ENCODE measurements at places on chromosomes 13 and 19.

DNA sequence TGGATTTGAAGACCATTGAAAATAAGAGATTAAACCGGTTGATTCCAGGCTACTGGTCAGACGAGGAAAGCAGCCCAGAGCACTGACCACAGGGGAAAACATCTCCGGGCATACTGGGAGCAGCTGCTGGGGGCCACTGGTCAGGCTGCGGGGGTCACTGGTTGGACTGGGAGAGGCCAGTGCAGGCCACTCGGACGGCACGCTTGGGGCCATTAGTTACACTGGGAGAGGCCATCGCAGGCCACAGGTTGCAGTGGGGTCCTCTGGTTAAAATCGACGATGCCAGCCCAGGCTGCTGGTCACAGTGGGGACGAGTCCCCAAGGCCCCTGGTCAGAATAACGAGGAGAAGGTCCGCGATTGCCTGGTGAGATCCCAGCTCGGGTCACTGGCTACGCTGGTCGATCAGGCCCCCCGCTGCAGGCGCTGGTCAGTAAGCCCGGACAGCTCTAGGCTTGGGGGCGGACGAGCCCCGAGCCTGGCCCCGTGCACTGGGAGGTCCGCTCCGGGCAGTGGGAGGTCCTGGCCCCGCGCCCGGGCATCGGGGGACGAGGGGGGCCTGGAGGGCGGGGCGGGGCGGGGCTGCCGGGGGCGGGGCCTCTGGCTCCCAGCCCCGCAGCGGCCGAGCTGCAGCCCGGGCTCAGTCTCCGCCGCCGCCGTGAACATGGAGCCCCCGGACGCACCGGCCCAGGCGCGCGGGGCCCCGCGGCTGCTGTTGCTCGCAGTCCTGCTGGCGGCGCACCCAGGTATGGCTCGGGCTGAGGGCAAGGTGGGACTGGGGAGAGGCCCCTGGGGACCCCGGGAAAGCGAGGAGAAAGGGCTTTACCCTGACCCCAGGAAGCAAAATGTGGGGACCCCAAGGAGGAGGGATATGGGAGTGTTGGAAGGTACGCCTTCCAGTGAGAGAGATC, at the start of gene BCAM:
Gene BCAM (plus strand): TSS at position 641 of the 909 bp plus-strand sequence. CDS start 22 bp downstream, at position 663.
- peak; percentile 27 for DNase-seq

DNA sequence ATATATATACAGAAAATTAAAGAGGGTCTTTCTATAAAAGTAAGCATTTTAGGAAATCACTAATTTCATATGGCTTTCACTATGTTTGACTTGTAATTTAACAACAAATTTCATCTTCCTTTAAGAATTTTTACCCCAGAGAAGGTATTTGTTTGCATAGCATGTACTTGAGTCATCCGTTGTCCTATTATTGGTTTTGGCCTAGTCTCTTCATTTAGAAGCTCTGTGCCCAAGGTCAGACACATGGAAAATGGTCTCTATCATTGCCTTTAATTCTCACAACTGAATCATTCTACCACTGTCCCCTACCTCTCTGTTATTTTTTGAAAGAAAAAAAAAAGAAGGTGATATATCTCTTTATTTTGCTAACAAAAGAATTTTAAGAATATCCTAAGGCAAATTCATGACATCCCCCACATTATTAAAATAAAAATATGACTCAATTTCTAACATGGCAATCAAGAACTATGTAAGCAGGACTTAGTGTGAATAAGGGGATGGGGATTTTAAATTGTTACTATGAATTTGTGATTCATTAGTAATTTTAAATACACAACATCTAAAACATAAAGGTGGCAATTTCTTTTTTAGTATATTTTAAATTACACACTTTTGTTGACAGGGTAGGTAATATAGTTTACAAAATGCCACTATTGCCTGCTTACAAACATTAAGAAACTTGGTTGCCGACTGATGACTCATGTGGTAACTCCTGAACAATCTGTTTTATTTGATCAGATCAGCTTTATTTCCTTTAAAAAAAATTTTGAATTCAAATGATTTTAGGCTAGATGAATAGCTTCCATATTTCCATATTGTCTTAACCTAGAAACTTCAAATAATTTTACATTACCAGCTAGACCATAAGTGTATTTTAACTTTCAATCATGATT, 13.9 kb downstream of the SLITRK5 start:
- no peak for DNase-seq

- no peak for DNase-seq
Measured at GRCh38 chr19:47512948-47513319, 1.9 kb downstream of the NAPA start.

GRCh38 chr19:35870798-35871197, 2.4 kb downstream of the APLP1 start:
- no peak for DNase-seq

DNA sequence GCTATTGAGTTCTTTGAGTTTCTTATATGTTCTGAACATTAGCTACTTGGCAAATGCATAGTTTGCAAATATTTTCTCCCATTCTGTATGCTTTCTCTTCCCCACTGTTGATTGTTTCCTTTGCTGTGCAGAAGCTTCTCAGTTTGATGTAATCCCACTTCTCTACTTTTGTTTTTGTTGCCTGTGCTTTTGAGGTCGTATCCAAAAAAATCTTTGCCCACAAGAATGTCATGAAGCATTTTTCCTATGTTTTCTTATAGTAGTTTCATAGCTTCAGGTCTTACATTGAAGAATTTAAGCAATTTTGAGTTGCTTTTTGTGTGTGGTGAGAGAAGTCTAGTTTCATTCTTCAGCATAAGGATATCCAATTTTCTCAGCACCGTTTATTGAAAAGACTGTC, 536.7 kb upstream of the ARGLU1 start:
- DNase-seq: no peak

DNA sequence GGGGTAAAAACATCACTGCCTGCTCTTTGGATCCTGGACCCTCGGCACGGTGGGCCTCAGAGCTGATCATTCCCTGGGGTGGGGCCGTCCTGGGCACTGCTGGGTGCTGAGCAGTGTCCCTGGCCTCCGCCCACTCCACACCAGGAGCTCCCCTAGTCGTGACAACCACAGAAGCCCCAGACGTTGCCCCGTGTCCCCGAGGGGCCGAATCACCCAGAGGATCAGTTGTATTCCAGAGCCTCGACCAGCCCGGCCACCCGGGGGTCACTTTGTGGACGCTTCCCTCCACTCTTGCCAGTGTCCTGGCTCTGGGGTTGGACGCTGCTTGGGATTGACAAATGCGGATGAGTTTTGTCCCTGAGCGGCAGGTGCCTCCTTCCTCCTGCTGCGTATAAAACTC, 10.2 kb downstream of the C2CD4C start:
- no peak for DNase-seq

DNA sequence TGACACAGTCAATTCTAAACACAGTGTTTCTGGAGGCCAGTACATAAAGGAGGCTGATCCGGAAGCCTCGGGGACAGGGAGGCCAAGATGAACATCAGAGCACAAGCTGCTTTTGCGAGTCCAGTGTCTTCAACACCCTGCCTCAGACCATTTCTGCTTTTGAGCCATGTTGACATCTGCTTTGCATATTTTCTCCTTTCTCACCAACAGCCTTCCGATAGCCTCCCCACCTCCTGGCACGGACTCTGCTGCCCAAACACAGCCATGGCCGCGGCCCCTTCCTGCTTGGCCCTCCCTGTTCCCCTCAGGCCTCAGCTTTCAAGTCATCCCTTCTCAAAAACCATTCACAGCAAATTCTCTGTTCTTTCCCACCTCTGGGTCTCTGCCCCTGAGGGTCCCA, 3.6 kb downstream of the LRRC25 start:
- no peak for DNase-seq

DNA sequence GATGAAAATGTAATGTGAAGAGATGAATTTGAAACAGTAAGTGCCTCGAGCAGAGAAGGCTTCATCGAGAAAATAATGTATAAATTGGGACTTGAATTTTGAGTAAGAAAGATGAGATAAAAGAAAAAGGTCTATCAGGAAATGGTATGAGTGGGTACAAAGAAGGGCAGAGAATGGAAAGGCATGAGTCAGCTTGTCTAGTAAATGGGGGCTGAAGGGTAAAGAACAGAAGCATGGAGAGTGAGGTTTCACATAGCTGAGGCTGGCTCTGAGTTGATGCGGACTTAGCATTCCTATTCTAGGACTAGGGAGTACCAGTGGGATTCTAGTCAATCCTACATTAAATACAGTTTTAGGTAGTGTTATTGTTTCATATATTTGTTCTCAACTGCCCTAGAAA, 85.8 kb downstream of the ZC3H13 start:
- DNase-seq: no peak

DNA sequence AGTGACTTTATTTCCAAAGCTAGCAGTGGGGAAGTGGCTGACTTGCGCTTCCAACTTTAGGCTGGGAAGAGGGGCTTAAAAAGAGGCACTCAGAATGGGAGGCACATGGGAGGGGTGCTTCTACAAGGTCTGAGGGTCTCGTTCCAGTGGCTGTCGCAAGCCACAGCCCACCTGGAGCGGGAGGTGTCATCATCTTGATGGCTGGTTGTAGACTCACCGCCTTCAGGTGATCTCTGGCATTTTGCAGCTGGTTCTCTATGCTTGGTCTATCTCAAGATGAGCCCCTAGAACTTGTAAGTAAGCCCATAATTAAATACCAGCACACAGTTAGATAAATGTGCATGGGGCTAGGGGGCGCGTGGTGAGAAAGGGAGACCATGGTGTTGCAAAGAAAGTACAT, 9.2 kb downstream of the TEX29 start:
- no peak for DNase-seq

DNA sequence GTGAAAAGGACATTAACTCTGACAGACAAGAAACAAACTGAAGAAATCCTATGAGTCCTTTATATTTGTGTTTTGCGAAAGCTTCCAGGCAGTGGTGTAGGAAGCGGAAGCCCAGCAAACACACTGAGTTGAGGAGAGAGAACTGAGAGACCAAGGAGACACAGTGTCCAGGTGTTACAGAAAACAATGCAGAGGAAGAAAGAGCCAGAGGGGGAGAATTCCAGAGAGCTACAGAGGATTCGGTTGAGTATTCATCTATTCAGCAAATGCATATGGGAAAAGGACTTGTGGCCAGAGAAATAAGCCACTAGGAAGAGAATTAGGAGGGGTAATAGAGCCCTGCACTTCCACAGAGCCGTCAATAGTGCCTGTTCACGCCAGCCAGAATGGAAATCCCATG, 183.5 kb downstream of the LIG4 start:
- DNase-seq: no peak

DNA sequence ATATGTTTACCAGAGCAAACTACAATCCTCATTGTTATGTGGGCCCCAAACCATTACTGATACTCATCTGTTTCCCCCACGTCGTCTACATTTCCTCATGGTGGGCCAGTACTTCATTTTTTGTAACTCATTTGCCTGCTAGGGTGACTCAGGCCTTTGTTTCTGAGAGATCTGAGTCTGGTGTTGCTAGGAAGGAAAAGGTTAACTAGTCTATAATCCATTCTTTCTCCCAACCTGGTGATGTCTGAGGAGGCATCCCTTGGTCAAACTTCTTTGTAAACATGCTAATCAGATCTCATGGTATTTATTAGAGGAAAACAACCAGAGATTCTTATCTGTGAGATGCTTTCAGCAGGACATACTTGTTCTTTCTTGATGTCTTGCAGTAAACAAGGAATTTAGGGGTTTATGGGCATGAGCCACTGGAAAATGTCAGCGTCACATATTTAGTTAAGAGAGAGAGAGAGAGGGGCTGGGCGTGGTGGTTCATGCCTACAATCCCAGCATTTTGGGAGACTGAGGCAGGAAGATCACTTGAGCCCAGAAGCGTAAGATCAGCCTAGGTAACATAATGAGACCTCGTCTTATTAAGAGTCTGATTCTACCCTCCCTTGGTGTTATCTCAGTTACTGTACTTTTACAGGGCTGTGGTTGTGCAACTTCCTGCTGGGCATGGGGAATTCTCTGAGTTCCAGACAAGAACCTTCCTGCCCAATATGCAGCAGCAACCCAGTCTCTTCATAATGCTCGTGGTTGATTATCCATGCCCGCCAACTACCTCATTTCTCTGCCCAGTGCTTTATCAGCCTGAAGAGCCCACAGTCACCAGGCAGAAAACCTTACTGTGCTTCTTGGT, 9.7 kb upstream of the DPRX start:
- no peak for DNase-seq

DNA sequence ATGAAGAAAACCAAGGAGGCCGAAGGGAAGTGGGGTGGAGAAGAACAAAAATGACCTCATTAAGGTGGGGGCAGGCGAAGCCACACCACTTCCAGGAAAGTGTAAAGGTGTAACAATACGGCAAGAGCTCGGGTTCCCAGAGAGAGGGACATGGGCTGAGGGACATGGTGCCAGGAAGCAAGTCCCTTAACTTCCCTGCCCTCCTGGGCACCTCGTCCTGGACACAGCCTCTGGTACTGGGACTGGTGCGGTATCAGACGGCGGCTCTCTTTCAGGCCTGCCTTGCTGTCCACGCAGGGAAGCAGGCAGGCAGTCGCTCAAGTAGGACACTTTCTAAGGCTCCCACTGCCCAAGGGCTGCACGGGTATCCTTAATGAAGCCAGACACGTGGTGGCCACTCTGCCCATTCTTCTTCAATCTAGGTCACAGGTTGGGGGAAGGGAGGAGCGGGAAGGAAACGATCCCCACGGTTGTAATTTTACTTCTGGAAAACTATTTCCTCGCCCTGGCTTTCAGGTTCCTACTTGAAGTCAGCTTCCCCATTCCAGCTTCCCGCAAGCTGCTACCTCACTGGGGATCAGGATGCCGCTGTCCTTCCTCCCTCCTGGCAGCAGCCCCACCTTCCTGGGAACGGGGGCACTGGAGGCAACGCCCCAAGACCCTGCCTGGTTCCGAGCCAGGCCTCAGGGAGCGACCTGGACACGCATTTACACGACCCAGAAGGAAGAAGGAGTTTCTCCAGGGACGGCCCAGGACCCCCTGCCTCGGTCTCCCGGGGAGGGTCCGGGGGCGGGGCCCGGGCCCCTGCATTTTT, 1.2 kb downstream of the AP3D1 start:
- DNase-seq: no peak

DNA sequence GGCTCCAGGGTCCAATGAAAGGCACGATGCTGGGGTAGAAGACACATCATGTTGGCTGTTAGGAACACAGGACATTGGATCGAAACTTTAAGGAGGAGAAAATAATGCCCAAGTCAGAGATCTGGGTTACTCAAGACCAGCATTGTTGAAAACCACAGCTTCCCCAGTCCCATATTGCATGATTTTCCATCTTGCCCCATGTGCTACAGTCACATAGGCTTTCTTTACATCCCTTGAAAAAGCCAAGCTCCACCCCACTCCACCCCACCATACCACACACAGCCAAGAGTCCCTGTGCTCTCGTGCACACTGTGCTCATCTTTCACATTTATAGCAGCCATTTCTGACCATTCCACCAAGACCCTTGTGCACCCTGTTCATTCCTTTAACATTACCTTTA, 636.2 kb downstream of the DIAPH3 start:
- DNase-seq: no peak
